ENCODE measurements at places on chromosomes 16 and 17. TPM values are rescaled to one million over a fixed set of nuclear protein-coding genes. Genes with fewer than 3 reads are reported as not detected.

The NKD1 gene
- total RNA-seq: not detected

DNA sequence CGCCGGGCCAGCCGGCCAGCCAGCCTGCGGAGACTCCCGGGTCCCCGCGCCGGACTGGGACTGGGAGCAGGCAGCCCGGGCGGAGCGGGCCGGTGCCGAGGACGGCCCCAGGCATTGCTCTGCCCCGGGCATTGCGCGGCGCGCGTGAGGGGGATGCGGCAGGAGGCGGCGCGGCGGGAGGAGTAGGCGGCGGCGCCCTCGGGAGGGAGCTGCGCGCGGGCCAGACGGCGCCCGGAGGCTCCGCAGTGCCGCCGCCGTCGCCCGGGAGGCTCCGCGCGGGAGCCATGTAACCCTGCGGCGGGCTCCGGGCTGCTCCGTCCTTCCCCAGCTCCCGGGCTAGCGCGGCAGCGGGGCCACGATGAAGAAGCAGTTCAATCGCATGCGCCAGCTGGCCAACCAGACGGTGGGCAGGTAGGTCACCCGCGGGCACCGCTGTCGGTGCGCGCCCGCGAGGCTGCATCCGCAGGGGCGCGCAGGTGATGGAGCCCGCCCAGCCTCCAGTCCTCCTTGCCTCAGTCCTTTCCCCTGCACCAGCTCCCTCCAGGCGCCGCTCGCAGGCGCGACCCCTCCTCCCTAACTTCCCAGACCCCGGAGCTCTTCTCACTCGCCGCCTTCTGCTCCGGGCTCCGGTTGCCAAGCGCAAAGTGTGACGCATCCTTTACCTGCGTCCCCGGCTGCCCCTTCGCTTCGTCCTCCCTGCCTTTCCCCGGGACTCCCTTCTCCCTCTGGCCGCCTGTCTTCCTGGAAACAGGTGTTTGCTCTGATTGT, at the start of gene ARHGAP44:
Gene ARHGAP44, plus strand, starts transcription at position 18 of the 768 bp plus-strand sequence. Its CDS starts 341 bp downstream, at position 359.
- H3K27ac ChIP-seq: no peak within 1 kb of the TSS
- peak within 1 kb of the TSS; percentile 68 for H3K4me3 ChIP-seq
- H3K4me1 ChIP-seq: no peaks in the 10 kb centered on the region
- DNase-seq: peak; percentile 59
- H3K36me3 ChIP-seq: no peaks in the 10 kb centered on the region

GRCh38 chr17:76534831-76535732, 2.4 kb downstream of the CYGB start:
- peaks cover 14% of the 10 kb centered on the region for H3K4me1 ChIP-seq
- peaks cover 7% of the 10 kb centered on the region for H3K36me3 ChIP-seq
- peaks cover 2% of the 10 kb centered on the region for H3K27me3 ChIP-seq
- no peak for DNase-seq
- H3K4me3 ChIP-seq: no peak overlapping the region

DNA sequence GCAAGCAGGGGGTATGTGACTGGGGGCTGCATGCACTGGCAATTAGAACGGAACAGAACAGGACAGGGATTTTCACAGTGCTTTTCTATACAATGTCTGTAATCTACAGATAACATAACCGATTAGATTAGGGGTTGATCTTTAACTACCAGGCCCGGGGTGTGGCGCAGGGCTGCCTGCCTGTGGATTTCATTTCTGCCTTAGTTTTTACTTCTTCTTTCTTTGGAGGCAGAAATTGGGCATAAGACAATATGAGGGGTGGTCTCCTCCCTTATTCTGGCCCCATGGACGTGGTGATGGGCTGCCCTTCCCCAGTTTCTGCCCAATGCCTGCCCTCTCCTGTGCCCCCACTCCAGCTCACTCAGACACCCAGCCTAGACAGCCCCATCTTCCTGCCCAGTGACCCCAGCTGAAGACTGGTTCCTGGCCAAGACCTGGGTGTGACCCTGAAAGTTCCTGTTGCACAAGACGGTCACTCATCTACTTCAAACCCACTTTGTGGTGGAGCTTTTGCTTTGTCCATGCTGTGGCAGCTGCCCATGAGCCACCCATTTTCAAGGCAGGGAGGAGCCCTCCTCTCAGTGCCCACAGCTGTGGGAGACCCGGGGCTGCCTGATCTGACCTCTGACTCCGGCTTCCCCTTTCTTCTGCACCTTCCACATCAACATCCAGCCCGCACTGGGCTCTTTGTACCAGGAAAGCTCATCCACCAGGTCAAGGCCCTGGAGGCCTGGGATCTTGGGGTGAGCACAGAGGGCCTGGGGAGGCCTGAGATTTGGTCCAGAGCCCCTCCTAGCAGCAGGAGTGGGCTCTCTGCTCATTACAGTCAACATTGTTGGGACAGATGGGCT, 18.6 kb downstream of the ALOX12B start:
- no peak overlapping the region for H3K27ac ChIP-seq
- no peak overlapping the region for H3K4me3 ChIP-seq
- H3K4me1 ChIP-seq: no peaks in the 10 kb centered on the region
- no peak for DNase-seq
